ENCODE measurements at places on chromosomes 7 and 10.

- no peak for DNase-seq
Measured at GRCh38 chr10:128530301-128530700, 404.1 kb upstream of the MKI67 start.

DNA sequence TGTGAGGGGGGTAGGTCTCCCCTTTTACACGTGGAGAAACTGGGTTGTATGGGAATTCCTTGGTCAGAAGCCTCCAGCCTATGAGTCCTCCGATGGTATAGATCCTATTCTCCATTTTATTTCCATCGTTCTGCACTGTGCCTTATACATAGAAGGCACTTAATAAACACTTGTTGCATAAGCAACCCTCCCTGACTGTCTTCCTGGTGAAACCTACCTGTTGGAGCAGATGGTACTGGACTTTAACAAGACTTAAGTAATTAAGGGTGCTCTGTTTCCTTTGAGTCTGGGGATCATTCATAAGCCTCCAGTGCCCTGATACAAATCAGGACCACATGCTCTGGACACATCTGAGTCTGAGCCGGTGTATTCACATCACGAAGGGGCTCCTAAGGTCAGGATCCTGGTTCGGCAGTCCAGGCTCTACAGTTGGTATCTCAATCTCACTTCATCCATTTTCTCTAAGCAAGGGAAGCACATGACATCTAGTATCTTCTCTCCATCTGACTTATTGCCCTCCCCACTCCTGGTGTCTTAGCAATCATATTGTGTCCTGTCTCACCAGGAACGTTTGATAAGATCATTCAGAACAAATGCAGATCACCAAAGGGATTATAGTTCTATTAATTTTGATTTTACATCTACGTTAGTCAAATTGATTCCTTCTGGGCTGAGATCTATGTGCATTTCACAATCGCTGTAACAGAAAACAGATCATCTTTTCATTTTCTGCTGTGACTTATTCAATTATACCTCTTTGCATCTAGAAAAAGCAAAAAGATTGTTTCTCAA lies 22.8 kb upstream of the EZH2 start:
- DNase-seq = no peak

GRCh38 chr10:110409926-110410325 lies 87.8 kb upstream of the DUSP5 start:
- DNase-seq = no peak

DNA sequence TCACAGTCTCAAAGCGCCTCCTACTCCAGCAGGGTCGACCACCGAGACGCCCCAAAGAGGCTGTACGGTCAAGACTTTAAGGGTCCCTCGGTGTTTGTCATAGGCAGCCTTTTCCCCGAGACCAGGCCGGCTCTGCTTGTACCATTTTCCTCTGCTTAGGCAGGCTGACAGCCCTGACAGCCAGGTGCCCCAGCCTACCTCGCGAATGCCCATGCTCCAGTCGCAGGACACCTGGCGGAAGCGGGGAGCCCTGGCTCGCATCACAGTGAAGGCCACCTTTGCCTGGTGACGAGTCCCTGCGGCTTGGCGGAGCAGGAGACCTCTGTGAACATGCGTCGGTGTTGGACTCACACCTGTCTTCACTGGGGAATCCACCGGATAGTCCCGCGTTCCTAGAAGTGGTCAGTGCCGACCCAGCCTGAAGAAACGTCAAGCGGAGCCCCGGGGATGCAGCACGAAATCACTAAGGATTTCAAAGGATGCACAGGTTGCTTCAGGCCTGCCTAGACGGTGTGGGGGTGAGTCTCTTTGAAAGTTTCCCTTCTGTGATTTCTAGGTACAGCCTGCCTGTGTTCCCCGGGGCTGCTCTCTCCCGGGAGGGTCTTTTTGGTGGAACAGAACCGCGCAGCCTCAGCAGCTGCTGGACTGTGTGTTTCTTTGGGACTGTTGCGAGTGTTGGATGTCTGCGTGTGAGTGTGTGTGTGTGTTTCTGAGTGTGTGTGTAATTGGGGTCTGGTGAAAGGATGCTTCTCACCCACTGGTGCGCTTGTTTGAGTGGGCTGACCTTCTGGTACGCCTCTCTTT lies 30.5 kb upstream of the ZNF273 start:
- no peak for DNase-seq

DNA sequence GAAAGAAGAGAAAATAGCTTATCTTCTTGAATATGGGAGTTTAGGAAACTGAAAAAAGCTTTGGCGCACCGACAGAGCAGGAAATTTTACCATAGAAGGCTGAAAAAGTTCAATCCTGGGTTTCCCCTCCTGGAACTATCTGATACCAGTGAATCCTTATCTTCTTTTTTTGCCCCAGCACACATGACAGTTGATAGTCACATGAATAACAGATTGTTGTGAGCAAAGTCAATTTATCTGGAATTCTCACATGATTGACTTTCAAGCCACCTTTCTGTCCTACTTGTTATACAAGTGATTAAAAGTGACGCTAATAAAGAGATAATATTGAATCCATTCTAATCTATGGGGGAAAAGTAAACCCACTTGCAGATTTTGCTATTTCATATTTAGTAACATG lies 365.8 kb upstream of the NPVF start:
- no peak for DNase-seq

GRCh38 chr10:126931544-126931943 lies 26.3 kb downstream of the DOCK1 start:
- DNase-seq = no peak

DNA sequence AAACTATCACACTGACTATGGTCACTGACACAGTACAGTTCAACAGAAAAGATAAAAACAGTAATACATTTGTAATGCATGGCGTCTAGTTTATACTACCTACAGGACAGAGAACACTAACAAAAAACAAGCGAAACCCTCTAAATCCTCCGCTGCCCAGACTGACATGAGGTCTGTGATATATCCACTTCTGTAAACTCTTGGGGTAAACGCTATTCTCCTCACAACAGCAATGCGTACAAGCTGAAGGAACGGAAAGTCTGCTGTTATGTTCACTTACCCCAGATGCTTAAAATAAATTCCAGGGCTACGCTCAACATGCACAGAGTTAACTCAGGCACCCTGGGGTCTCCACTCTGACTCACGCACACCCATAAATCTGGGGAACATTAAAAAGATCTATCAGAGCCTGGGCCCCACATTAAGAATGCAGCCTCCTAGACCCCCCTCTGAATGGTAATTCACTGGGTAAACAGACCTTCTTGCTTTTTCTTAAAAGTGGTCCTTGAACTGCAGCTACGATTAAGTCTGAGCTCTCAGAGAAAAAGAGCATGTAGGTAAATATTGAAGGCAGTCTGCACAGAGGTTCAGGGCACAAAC lies 105.6 kb downstream of the CTBP2 start:
- DNase-seq = no peak

GRCh38 chr10:62113680-62114079 lies 155.0 kb downstream of the RTKN2 start:
- no peak for DNase-seq

- no peak for DNase-seq
Measured at GRCh38 chr10:89301232-89301631, 614 bp upstream of the IFIT2 start.

- DNase-seq = no peak
Measured at GRCh38 chr10:93091960-93092359, 18.3 kb downstream of the CYP26A1 start.

DNA sequence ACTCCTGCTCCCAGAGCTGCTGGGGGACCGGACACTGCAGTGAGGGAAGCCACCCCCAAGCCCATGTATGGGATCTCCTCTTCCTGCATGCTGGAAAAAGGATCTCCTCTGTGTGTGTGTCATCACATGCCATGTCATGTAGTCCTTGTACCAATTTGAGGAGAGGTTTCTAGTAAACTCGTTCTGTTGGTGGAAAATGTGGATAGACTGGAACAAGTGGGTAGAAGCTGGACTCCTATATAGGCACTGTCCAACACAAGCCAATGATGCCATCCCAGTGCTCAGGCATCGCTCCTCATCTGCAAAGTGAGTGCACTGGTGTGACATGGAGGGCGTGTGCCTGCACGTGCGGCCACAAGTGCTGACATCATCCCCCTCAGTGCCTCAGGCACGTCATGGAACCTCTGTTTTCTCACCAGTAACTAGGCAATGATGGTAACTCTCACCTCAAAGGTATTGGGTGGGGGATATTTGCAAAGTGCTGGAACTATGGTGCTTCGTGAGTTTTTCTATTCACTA lies 19.3 kb downstream of the MYO1G start:
- DNase-seq = no peak

DNA sequence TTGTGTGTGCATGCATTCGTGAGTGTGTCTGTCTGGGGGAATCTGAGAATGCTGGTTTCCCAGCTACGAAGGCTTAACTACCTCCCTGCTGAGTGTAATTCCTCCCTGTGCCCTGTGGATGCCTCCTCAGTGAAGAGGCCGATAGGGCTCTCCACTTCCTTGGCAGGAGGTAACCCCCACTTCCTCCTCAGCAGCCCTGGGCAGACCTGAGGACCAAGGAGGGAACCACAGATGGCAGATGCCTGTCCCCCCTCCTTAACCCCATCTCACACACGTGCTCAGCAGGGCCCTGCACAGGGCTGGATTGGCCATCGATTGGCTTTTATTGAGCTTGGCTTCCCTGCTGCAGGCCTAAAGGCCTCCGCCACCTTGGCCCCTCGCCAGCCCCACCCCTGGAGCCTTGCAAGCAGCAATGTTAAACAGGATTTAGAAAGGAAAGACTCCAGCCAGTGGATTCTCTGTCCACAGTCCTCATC lies 45.6 kb upstream of the LRRC4 start:
- peak; percentile 43 for DNase-seq

- no peak for DNase-seq
Measured at GRCh38 chr10:43138757-43139241, 554 bp downstream of the CSGALNACT2 start.

DNA sequence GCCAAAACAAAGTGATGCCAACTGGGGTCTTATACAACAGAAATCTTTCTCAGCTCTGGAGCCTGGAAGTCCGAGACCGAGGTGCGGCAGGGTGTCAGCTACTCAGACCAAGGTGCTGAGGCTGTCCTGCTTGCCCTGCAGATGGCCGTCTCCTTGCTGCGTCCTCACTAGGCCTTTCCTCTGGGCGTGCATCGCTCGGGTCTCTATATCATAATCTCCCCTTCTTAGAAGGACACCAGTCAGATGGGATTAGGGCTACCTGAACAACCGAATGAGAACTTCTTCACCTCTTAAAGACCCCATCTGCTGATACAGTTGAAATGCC lies 244.7 kb downstream of the EBF3 start:
- DNase-seq = no peak

GRCh38 chr10:60185421-60185820 lies 204.3 kb downstream of the ANK3 start:
- no peak for DNase-seq

- no peak for DNase-seq
Measured at GRCh38 chr7:116777651-116778281, 84.6 kb upstream of the CAPZA2 start.

DNA sequence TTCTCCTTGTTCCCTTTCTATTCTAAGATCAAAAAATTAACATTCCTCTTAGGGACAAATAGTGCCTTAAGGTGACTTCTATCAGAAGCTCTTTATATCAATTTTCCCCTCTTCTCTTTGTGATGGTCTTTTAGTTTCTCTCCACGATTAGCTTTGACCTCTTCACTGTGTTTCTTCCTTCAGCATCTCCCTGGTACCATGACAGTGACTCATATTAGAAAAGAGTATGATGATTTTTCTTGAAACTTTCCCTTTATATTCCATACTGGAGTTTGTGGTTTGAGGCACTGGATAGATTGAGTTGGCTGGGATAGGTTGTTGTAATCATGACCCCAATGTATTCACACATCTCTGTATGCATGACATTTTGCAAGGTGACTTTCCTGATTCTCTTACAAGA lies 335.6 kb upstream of the GLI3 start:
- no peak for DNase-seq

GRCh38 chr7:46747869-46748576 lies 827.0 kb upstream of the IGFBP3 start:
- DNase-seq = no peak

DNA sequence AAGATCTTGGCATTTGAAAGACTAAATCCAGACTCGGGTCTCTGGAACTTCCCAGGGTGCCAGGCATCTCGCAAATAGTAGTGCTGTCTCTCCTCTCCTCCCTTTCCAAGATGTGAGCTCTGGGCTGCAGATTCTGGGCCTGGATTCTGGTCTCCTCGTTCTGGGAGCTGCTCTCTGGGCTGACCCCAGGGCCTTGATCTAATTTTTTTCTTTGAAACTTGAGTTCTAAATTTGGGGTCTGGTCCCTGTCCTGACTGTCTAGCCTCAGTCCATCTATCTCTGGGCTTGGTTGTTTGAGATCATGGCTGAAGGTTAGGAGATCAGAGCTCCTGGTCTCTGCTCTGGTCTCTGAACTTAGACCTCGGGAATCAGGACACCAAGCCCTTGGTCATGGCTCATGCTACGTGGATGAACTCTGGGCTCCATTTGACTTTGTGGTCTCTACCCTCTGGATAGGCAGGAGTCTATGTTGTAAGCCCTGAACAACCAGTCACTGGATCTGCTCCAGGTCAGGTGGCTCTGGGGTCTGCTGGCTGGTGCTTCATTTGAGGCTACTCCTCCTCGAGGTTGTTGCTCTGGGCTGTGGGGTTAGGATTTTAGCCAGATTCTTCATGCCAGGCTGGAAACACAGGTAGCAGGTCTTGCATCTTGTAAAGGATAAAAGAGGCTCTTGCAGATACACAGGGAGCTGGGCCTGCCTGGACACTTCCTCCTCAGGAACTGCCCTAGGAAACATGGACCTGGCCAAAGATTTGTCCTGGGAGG lies 8.0 kb upstream of the MBL2 start:
- DNase-seq = no peak

GRCh38 chr7:43318188-43318770 lies 205.8 kb downstream of the HECW1 start:
- DNase-seq = no peak

DNA sequence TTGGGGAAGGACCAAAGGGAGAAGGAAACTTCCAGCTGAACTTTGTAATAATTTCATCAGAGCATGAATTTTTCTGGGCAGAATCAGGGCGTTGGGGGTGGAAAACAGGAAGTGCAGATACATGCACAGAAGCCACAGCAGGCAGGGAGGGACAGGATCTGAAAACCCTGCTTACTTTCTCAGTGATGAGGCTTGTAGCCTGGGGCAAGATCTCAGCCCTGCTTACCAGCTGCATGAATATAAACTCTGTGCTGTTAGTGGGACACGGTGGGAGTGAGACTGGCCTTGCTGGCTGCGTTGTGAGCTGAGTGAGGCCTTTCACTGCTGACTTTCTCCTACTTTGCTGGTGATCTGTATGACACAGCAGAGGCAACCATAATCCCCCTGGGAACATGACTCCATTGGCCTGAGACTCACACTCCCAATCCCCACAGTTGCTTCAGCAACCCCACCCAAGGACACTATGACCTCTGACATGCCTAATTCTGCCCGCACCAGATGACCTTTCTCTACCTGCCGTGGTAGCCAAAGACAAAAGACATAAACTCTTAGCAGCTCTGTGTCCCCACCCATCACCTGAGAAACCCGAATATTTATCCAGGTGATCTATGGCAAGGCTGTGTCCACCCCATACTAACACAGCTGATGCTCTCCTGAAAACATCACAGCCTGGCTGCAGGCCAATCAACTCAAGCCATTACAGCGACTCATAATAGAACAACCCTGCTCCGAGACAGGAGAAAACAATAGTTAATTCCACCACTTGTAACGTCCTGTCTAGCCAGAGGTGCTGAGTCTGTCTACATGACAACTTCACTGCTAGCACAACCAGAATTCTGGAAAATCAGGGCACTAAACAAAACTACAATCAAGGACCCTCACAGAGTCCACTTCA lies 190.7 kb upstream of the CHRM2 start:
- no peak for DNase-seq
